ENCODE measurements at places on chromosomes 2 and 18.

DNA sequence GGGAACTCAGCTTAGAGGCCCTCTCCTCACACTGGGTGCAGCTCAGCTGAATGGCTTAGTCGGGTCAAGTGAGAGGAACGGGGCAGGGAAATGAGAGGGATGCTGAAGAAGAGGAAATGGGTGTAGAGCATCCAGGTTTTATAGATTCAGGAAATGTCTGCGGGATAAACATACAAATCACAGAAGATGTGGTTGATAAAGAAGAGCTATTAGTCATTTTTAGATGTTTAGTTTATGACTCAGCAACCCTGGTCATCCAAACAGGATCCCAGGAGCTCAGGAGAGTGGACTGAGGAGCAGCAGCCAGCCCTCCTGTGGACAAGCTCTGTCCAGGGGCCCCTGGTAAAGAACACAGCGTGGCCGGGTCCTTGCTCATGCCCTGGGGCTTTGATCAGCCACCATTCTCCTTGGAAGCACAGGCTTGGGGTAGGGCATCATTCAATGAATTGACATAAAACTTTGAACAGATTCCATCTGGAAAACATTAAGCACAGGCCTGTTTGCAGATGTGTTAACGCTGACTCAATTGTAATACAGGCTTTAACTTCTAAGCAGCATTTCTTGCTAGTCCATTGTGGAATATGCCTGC, 83.0 kb downstream of the NPAS2 start:
- no peak for DNase-seq

DNA sequence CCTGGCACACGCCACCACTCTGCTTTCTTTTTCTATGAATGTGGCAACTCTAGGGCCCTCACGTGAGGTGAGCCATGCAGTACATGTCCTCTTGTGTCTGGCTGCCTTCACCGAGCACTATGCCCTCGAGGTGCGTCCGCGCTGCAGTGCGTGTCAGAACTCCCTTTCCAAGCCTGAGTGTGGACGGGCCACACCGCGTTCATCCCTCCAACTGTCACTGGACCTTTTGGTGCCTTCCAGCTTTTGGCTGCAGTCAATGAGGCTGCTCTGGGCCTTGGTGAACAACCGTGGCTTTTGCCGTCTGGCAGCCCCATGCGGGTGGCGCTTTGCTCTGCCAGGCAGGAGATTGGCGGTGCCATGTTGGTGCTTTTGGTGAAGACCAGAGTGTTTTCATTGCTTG, 74.0 kb downstream of the TSHZ1 start:
- no peak for DNase-seq

DNA sequence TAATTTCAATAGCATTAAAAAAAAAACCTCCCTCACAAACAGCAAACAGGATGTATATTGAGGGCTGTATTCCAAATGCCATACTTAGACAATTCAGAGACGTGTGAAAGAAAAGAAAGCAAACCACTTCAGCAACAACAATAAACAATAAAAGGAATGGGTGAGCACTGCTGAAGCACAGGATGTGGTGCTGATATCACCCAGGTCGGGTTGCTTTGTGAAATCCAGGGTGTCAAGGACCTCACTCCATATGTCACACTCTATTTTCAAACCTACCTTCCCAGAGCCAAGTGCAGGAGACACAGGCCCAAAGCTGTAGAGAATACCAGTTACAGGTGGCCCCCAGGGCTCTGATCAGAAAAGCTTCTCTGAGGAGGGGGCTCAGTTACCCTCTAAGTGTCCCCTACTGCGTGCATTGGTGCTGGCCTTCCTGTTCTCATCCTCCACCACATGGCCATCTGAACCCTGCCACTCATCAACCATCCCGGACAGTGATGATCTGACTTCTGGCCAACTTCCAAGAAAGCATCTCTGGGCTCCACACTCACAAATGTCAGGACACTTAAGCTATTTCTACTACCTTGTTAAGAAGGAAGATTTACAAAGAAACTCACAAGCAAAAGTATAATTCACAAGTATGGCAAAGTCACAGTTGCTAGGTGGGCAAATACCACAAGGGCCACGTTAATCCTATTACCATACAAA, 363.0 kb downstream of the SS18 start:
- no peak for DNase-seq

- DNase-seq = no peak
These were observed 34.8 kb downstream of the USP34 start for GRCh38 chr2:61436092-61436491.

DNA sequence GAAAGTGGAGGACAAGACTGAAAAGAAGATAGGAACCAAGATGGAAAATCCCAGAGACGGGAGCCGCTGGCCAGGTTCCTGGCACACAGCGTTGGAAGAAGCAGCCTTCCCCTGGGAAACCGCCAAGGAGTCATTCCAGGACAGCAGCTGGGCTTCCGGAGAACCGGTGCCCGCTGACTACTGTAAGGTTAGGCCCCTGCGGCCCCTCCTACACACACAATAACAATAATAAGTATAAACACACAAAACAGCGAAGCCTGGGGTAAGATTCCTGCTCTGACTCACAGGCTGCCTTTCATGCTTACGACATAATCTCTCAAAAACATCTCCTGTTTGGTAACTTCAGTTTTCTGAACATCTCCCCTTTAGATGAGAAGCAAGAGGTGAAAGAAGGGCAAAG, 28.1 kb upstream of the MYCN start:
- no peak for DNase-seq

DNA sequence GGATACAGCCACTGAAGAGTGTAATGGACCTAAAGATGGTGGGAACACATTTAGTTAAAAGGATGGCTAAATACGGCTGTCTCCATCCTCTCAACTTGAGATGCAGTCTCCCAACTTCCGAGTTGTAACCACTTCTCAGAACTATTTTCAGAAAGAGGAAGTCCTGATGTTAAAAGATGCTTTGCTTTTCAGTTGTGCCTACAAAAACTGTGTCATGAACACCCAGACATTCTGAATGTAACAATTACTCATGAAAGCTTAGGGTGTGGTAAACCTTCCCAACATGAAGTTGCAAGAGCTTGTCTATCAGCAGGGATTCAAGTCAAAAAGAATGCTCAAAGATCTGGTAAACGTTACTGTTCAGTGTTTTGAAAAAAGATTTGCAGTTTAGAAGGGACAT, 147.9 kb downstream of the DOCK10 start:
- no peak for DNase-seq

GRCh38 chr2:179745635-179746256, 115.7 kb downstream of the ZNF385B start:
- no peak for DNase-seq

GRCh38 chr2:49677227-49677626, 522.9 kb upstream of the FSHR start:
- DNase-seq = no peak

DNA sequence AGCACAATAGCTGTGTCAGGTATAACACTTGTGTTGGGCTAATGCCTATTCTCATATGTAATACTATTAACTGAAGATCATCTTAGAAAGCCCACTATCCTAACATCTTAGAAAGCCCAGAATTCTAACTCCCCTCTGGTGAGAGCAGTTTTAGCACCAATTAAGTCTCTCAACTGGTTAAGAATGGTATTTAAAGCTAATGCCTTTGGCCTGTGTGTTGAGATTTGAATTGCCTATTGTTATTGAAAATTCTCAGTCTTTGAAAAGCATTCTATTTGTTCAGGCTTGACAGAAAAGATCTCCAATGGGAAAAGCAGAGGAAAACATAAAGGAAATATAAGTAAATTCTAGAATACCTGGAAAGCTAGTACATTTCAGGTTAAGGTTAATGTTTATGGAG, 352.5 kb downstream of the ARHGAP15 start:
- DNase-seq = no peak

DNA sequence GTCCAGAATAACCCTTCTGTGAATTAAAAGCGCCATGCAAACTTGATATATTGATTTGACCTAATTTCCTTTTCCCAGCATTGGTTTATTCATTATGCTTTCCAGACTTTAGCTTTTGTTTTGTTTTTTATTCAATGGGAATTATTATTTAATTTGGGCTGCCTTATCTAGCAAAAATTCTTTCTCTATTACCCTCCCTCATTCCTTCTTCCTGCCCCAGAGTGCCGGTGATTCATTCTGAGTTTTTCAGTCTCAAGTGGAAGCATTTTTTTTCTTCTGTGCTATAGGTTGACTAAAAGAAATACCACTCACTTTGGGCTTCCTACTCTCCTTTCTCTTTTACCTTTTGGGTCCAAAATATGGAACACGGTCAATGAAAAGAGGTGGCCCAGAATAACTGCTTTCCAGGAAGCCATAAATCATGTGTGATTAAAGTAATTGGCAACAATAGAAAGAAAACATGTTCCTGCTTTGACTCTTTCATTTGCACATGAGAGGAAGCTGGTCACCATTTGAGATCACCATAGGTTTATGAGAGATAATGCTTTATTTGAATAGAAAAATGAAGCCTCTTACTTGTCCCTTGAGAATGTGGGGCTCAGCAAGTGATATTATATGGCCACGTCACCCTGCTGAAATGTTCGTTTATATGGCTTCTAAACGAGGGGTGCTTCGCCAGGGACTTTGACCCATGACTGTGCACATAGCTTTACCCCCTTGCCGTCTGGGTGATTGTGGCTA, 422.8 kb upstream of the ZEB2 start:
- no peak for DNase-seq

GRCh38 chr2:193561054-193561453, 1366.3 kb upstream of the TMEFF2 start:
- no peak for DNase-seq

DNA sequence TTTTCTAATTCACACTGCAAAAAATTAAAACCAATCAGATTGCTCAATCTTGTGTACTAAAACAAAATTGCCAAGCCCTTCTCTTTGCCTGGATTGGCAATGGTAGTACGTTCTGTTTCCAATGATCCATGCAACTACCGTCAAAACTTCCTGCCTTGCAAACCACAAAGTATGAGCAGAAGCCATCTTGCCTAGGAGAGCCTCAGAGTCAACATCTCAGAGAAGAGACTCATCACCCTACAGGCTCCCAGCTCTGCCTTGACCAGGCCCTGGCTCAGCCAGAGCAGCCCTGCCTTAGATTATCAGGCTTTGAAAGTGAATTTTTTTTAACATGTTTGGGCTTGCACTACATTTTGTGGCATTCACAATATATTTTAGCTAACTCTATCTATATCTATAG, 574.1 kb downstream of the SATB2 start:
- DNase-seq = no peak

DNA sequence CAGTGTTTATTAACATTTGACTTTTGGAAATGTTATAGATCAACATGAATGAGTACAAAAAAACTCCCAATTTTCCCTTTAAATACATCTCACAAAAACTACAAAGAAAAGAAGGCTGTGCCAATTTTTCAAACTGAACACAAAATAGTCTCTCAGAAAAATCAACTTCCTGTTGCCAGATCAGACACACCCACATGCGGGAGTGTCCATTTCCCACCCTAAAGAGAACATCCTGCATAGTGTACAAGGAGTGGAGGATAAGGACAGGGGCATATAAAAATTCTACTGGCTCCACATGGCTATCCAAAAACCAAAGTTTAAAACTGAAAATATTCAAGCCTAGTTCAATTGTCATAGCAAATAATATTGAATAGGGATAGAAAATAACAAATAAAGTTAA, 165.3 kb downstream of the ATAD2B start:
- no peak for DNase-seq

DNA sequence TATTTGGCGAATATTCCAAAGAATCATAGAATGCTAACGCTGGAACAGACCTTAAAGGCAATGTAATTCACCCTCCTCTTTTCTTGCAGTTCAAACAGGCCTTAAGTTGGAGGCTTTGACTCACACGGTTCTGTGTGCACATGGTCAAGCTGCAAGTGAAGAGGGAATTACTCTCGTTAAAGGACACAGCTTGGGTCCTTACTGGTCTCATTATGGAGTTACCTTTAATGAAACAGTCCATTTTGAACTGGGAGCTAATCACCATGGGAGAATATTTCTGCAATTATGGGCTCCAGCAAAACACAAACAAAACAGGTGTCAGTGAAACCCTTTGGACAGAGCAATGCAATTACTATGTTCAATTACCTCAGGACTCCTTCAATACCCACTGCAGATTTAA, 135.5 kb downstream of the GAREM1 start:
- DNase-seq = no peak

- DNase-seq = no peak
These were observed 574 bp downstream of the NIFK start for GRCh38 chr2:121736140-121736461.

- peak; percentile 21 for DNase-seq
These were observed 25.2 kb upstream of the LCLAT1 start for GRCh38 chr2:30421604-30422443.

DNA sequence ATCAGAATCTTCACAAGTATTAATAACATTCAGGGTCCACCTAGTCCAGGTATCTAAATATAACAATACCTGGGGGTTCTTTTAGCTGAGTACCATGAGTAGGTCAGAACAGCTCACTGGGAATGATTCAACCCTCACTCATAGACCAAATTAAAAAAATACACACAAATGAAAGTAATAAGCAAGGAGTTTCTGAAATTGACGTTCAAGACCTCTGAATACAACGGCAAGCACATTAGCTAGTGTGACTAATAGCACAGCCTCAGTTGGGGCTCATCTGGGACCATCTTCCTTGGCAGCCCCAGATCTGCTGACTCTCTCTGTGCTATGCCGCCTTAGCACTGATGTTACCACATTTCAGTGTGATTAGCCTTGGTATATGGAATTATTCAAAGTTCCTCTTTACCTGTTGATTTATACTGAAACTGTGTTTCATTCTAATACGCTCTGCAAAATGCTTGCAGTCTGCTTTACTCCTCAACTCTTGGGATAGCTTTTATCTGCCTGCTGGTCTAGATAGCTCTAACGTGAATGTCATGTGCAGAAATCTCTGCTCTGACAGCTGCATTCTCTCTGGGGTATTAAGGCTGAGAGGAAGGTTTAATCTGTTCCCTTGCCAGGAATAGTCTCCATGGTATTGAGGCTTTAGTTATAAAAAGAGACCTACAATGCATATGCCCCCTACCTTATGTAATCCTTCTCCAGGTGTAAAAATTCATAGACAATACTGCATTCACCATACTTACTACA, 153.3 kb downstream of the METTL4 start:
- DNase-seq = no peak

DNA sequence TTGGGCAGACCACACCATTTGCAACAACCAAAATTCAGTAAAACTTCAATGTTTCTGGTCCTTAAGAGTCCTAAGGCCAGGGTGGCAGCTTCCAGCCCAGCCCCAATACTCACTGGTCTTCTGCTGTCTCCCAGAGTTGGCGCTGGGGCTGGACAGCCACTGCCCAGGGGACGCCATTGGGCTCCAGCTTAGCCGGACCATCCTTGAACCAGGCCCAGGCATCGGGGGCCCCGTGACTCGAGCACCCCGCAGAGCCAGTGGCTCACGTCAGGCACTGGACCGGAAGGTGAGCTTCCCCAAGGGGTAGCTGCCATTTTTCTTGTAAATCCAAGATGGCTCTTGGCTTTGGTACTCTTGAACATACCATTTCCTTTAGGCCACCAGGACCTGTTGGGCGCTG, 21.8 kb downstream of the SNED1 start:
- DNase-seq = no peak

GRCh38 chr2:240393831-240394410, 41.5 kb upstream of the GPC1 start:
- no peak for DNase-seq

GRCh38 chr18:57258131-57258777, 94.1 kb upstream of the ST8SIA3 start:
- DNase-seq = no peak

GRCh38 chr18:32425466-32425865, 45.2 kb downstream of the GAREM1 start:
- DNase-seq = no peak

- DNase-seq = no peak
These were observed 57.5 kb downstream of the HS1BP3 start for GRCh38 chr2:20593072-20594034.
